CD4-positive, alpha-beta T cell treated with Interleukin-2 at 100 ng/mL for 4 hours (primary cell): ENCODE measurements at places on chromosomes 16 and 17.

DNA sequence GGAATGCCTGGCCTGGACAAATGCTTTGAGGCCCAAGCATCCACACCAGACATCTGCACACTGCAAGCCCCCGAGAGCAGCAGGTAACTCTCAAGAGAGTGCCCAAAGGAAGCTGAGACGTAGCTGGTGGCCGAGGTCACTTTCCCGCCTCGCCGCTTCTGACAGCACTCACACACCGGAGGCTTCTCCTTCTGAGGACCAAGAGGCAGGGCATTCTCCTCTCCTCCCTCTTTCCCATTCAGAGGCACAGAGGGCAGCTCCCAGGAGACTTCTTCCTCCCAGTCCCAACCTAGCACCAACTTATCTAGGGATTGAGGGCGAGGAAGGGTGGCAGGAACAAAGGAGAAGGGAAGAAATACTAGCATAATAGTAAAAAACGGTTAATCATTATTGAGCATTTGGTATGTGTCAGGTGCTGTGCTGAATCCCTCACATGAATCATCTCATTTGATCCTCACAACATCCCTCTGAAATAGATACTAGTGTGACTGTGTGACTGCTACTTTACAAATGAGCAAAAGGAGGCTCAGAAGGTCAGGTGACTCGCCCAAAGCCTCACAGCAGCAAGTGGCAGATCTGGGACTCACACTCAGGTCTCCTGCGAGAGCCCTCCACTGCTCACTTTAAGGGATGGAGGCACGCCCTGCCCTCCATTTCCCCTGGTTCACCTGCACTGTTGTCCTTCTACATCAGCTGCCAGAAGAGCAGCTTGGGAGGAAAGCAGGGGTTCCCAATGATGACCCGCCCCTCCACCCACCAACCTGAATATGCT, 41.8 kb downstream of the MYO18A start:
- peak; percentile 83 for DNase-seq

- DNase-seq: no peak
Measured at GRCh38 chr17:73747221-73748002, 103.2 kb upstream of the SDK2 start.

DNA sequence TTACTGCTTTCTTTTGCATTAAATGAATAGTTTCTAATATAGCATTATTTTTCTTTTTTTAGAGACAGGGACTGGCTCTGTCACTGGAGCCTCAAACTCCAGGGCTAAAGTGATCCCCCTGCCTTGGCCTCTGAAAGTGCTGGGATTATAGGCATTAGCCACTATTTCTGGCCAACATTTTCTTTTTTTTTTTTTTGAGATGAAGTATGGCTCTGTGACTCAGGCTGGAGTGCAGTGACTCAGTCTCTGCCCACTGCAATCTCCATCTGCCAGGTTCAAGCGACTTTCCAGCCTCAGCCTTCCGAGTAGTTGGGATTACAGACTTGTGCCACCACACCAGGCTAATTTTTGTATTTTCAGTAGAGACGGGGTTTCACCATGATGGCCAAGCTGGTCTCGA, 2.0 kb upstream of the DUXB start:
- no peak for DNase-seq

GRCh38 chr16:8851761-8852403, 16.9 kb downstream of the CARHSP1 start:
- no peak for DNase-seq

GRCh38 chr17:30103921-30104320, 12.7 kb upstream of the NSRP1 start:
- no peak for DNase-seq

- DNase-seq: no peak
Measured at GRCh38 chr16:9225527-9226316, 134.3 kb downstream of the HAPSTR1 start.

GRCh38 chr17:41230094-41230493, 2.2 kb upstream of the KRTAP9-3 start:
- no peak for DNase-seq

- no peak for DNase-seq
Measured at GRCh38 chr16:66493490-66494401, 56.2 kb downstream of the TK2 start.

GRCh38 chr16:1078579-1079021, 6.1 kb downstream of the SSTR5 start:
- DNase-seq: no peak

GRCh38 chr17:64145375-64145750, 15.4 kb upstream of the ERN1 start:
- DNase-seq: no peak

DNA sequence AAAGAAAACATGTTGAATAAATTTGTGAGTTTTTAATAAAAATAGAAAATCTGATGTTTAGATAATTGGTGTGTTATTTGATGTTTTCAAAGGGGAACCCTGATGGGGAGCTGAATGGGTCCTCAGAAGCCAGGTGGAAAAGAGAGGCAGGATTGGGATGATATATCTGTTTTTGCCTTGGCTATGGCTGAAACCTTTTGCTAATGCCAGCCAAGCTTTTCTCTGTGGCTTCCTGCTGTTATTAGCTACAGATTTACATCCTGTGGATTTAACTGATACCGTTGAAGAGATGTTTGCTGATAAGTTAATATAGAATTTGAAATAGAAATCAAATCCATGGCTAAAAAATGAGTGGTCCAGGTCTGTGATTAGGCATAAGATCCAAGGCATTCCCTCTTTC, 4.2 kb upstream of the AATF start:
- no peak for DNase-seq

DNA sequence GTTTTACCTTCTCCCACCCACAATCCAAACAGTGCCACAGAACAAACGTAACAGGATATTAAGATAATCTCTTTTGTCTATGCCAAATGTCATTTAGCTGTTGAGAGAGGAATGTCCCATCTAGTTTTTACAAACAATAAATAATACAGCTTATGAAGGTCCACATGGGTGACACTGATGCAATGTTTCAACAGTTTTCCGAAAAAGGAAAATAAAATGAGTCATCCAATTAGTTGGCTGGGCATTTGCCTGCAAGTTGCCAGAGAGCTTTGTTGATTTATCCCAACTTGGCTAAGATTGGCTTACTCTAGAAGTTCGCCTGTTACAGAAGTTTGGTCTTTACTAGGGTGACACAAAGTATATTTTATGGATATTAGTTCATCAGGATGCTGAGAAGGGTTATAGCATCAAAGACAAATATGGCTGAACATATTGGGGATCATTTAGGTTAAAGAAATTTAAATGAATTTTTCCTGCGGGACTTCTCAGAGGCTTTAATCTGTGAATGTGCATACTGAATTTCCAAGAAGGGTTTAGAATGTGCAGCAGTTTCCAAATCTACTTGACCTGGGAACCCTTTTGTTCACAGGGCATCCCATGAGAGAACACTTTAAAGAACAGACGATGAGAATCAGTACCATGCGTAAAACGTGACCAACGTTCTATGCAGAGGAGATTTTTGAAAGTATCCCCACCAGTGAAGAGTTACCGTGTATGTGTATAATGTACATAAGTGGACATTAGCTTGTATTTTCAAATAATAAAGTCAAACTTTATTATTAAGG, 73.1 kb downstream of the CDH13 start:
- no peak for DNase-seq

- DNase-seq: no peak
Measured at GRCh38 chr17:50692448-50693035, 15.2 kb downstream of the ANKRD40 start.

GRCh38 chr17:78315355-78316114, 44.3 kb downstream of the SOCS3 start:
- peak; percentile 46 for DNase-seq
